ENCODE measurements at places on chromosomes 3 and 15.

- no peak for DNase-seq
Measured at GRCh38 chr3:72301779-72302178, 516.8 kb upstream of the PROK2 start.

DNA sequence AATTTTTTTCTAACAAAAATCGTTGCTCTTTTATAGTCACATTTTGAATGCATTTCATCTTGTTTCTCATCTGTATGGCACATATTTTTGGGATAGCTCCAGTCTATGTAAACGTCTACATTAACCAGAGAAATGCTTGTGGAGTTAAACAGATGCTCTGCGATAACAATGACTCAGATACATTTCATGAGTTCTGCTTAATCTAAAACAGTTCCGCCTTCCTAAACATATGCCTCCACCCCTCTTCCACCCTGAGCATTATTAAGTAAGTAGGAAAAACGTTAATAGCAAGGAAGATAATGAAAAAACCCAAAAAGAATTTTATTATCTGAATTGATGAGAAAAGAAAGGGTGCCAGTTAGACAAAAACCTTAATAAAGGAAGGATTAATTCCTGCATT, 396.1 kb downstream of the TUSC7 start:
- DNase-seq: no peak

DNA sequence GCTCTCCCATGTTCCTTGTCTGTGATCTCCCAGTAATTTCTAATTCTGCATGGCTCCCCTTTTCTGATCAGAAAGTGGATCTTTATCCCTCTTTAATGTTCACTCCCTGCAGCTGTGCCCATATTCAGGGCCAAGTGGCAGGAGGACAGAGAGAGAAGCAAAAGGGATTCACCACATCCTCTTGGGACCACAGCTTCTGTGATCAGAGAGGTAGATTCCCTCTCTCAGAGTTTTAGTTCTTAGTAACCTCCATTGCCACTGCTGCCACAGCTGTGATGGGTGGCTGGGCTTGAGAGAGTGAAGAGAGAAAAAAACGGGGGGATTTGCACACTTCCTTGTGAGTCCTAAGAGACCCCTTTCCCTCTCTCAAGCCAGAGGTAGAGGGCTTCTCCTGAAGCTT, 49.2 kb downstream of the GLCE start:
- DNase-seq: no peak

DNA sequence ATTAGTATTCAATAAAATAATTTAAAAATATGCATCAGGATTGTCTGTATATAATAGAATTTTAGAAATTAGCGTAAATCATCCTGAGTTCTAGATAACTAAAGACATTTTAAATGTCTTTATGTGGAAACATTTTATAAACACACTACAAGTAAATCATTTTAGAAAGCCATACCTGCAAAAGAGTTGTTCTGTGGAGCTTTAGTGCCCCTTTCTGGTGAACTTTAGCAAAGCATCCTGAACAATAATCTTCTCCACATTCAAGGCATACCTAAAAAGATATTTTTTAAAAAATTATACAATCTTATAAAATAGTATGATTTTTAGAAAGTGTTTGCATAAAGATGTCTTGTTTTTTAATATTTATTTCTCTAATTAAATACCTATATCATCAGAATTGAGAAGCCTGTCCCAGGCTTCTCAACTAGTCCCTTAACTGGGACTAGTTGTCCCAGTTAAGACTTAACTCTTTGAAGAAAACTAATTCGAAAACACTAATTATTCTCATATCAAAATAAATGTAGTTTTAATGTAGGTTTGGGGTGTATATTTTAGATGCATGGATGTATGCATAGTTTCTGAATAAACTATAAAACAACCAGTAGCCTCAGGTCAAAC, 29.7 kb downstream of the ZBBX start:
- DNase-seq: no peak

- no peak for DNase-seq
Measured at GRCh38 chr3:53375019-53375418, 27.7 kb upstream of the DCP1A start.

DNA sequence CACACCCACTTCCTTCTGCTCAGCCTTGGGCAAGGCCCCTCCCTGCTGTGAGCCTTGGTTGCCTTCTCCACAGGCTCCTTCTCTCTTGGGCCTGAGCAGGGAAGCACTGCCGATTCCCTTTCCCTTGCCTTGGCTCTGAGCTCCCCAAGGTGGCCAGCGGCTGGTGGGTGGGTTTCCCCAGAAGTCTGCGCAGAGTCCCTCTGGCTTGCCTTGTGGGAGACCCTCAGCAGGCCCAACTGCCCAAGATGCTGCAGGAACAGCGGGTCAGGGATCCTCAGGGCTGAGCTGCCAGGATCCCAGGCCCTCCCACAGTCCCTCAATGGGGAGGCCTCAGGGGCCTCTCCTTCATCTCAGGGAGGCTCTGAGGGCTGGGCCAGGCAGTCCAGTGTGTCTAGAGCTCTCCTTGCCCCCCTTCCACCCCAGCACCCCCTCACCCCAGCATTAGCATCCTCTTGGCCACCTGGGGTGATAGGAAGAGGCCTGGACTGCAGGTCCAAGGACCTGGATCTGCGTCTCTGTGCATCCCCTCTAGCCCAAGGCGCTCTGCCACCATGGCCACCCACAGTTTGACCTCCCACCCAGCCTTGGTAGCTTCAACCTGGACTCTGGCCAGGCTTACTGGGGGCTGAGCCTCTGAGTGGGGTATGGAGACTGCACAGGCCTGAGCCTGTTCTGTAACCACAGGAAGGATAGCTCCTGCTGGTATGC, 68.6 kb downstream of the EXOG start:
- no peak for DNase-seq

DNA sequence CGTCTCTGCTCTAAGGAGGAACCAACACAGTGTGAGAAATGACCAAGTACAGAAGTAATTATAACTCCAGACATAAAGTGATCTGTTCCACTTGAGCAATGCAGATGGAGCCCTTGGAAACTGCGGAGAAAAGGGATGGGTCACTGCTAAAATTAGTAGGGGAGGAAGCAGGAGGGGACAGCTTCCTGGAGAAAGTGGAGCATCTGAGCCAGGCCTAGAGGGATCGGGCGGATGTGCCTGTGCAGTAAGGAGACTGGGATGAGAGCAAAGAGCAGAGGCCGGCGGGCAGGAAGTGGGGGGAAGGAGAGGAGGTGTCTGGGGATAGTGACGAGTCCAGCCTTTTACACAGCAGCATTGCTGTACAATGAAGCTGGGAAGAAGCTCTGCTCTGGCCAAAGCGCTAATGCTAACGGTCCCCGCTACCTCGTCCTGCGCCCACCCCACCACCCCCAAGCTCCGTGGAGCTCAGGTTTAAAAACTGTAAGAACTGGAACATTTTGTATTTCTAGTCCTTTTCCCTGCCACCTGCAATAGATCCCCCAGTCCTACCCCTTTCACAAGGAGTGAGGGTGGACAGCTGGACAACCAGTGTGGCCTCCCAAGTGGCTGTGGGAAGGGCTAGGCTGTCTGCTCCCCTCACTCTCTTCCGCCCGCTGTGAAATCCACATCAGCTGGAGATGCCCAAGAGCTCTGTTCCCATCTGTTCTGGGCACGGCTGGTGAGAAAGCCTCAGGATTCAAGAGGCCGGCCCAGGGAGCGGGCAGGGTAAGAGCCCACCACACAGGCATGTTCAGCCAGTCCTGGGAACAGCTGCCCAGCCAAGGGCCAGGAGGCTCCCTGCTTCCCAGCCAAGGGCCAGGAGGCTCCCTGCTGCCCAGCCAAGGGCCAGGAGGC, 53.0 kb upstream of the HES1 start:
- DNase-seq: no peak

- no peak for DNase-seq
Measured at GRCh38 chr3:42214565-42215283, 51.3 kb downstream of the CCK start.

DNA sequence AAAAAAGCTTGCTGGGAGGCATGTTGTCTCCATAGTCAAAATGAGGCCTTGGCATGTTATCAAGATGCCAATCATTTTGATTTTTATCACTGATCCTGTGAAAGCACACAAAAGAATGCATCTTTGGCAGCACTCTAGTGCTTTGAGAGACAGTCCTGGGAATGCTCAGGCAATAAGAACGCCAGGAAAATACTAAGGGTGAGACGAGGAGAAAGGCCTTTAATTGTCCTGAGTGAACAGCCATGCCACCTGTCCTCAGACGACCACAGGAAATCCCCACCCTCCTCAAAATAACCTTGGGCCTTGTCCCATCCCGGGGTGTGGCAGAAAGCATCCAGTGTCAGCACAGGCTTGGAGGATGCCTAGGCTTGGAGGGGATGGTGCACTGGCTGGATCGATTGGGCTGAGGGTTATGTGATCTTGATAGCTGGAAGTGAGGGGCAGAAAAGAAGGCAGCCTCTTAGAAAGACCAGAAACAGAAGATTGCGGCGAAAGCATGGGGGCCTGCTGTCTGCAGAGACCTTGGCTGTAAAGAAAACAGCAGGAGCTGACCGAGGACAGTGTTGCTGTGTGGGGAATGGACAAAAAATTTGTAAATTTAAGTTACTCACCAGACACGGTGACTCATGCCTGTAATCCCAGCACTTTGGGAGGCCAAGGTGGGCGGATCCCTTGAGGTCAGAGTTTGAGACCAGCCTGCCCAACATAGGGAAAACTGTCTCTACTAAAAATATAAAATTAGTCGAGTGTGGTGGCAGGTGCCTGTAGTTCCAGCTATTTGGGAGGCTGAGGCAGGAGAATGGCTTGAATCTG, 7.3 kb downstream of the TMEM158 start:
- DNase-seq: no peak

DNA sequence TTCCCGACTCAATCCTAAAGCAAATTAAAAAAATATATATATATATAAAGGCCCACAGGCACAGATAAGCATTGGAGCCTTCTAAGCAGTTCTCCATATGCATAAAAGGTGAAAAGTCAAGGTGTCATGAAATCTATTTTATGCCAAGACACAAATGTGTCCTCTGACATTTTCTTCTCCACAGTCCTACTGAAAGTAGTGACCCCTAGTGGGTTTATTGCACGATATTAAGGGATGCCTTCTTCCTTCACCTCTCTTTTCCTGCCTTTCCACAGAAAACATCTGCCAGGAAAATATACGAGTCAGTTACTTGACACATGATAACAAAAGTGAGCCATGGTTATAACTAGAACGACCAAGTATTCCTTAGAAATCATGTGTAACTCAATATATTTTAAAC, 303.2 kb downstream of the TIGIT start:
- no peak for DNase-seq

DNA sequence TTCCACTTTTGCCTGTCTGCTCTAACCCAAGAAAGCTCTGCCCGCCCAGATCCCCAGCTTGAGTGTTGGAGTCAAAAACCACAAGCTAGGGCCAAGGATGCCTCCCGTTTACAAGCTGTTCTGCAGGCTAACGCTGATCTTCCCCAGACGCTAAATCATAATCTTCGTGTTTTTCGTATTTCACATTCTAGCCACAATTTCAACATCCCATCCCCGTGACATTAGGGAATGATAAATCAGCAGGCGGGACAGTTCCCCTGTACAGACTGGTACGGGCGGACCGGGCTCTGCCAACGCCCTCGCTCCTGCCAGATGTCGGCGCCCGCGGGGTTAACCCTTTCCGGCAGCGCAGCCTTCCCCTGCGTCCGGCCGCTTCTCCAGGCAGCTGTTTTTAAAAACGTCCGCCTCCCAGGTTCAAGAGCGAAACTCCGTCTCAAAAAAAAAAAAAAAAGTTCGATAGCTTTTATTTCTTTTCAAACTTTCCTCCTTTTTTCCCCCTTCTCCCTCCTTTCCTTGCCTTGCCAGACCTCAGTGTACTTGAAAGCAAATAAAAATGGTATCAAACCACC, 81.0 kb upstream of the BNC1 start:
- no peak for DNase-seq

GRCh38 chr15:58344213-58345070, 87.3 kb upstream of the LIPC start:
- no peak for DNase-seq

DNA sequence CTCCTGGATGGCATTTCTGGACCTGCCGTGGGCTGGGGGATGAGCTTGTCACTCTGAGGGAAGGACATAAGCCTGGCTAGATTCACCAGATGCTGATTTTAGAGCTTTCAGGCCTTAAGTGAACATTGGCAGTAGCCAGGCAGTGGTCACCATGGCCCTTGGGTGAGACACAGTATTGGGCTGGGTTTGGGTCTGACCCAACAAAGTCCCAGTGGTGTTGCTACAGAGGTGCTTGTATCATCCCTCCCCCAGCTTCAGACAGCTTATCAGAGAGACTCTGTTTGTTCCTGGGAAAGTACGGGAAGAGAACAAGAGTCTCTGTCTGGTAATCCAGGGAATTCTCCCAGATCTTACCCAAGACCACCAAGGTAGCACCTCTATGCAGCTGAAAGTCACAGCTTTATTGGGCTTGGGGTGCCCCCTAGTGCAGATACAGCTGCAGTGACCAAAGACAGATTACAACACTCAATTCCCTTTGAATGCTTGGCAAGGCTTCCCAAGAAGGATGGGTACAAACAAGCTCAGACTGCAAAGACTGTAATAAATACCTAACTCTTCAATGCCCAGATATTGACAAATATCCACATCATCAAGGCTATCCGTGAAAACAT, 9.8 kb upstream of the RUVBL1 start:
- no peak for DNase-seq

DNA sequence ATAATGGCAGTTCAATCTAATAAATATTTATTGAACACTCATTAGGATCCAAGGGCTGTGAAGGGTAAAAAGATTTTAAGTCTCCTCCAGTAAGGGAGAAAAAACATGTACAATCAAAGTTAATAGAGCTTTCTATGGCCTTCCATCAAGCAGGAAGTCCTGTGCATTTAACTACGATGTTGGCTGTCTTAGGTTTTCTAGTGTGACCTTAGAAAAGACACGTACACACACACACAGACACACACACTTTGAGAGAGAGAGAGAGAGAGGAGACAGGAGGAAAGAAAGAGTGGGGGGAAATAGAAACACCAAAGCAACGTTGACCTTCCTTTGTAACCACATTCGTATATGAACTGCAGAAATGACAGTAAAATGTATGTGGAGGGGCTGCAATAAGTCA, 126.1 kb upstream of the TMC3 start:
- no peak for DNase-seq

GRCh38 chr3:150385296-150386242, 22.5 kb upstream of the TSC22D2 start:
- no peak for DNase-seq

DNA sequence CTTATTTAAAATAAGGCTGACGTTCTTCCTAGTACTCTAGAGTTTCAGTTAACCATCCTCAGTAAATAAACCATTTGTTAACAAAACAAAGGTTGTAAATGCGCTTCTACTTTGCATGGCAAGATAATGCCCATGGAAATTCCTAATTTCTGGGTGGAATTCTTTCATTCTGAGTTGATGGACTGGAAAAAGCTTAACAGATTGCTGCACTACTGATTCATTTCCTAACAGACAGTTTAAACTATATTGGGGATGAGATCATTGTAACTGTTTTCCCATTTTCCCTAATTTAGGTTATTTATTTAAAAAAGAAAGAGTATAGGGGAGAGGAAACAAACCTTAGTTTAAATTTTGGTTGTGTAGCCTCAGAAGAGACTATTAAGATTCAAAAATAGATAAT, 342.2 kb downstream of the NLGN1 start:
- no peak for DNase-seq

DNA sequence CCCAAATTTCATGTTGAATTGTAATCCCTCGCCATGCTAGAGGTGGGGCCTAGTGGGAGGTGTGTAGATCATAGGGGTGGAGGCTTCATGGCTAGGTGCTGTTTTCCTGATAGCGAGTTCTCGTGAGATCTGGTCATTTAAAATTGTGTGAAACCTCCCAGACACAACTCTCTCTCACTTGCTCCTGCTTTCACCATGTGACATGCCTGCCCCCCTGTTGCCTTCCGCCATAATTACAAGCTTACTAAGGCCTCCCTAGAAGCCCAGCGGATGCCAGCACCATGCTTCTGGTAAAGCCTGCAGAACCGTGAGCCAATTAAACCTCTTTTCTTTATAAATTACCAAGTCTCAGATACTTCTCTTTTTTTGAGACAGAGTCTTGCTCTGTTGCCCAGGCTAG, 36.0 kb downstream of the CCDC54 start:
- no peak for DNase-seq

All from cortex of kidney (tissue), 1 donor.